Fibroblast of lung (primary cell): ENCODE measurements at places on chromosomes 5 and 9. TPM values are rescaled to one million over a fixed set of nuclear protein-coding genes. Genes with fewer than 3 reads are reported as not detected.

GRCh38 chr9:93057703-93058354 is 672 bp upstream of the SUSD3 start:
- no peak for DNase-seq

GRCh38 chr9:89635816-89636215 is 31.0 kb downstream of the GADD45G start:
- DNase-seq = peak; percentile 81

DNA sequence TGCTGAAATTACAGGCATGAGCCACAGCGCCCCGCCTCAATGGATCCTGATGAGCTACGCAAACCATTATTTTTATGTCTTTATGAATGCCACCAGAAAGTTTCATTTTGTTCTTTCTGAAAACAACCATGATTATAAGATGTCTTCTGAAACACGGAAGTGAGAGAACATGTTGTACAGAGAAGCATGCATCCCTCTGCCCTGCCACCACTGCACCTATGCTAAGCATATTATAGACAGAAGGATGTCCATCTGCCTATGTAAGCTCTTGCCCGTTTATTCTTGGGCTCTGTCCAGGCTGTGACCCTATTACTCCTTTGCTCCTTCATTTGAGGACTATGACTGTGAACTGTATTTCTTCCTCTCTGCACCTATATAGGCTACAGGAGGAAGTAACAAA is 74.3 kb downstream of the GRAMD2B start:
- no peak for DNase-seq

- DNase-seq = no peak
Measured at GRCh38 chr9:20726144-20726543, 42.1 kb downstream of the FOCAD start.

GRCh38 chr9:2879803-2880202 is 35.9 kb upstream of the PUM3 start:
- no peak for DNase-seq

GRCh38 chr9:96009690-96010472 is 134.4 kb downstream of the ERCC6L2 start:
- DNase-seq = peak; percentile 43

DNA sequence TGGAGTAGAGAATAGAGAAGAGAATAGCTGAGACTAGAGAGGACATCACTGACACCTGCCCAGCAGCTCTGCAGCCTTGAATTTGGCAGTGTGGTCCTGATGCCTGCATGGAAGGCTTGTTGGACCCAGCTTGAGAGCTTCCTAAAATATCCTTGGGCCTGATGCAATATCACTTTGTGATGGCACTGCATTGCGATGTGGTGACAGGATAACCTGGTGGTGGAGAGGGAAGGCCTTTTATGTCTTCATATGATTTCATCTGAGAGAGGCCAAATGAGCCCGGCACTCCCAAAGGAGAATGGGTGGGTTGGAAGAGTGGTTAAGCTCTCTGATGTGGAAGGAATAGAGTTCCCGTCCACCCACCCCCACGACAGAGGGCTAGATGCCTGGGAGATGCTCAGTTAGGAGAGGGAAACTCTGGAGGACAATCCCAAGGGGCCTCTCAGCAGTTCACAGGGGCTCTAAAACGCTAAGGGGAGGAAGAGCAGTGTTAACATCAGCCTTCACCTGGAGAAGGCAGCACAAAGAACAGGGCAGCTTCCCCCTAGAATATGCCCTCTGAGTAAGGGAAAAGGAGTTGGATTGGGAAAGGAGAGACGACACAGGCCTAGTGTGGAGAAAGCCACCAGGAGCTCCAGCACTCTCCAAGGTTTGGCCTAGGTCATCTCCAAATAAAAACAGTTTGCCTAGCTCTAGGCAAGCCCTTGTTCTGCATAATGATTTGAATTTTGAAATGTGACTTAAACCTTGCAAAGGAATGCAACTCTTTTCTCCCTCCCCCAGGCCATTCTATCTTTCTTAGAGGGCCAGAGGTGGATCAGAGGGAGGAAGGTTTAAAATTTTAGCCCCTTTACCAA is 99.8 kb upstream of the SSBP2 start:
- DNase-seq = peak; percentile 40

- no peak for DNase-seq
Measured at GRCh38 chr9:13478639-13479038, 199.1 kb upstream of the MPDZ start.

DNA sequence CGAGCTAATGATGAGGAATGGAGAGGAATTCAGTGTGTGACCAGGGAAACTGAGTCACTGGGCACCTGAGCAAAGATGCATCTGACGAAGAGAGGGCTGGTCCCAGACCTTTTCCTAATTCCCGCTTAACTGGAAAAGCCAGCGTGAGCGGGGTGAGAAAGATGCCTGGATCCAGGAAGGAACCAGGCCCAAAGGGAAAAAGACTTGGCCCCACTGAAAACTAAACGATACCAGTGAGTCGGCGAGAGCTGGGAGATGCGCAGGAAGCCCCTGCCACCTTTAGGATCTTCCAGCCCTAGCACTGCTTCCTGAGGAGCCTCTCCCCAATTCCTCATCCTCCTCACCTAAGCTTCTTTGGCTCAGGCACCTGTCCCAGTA is 499 bp upstream of the FCHSD1 start:
- DNase-seq = no peak

DNA sequence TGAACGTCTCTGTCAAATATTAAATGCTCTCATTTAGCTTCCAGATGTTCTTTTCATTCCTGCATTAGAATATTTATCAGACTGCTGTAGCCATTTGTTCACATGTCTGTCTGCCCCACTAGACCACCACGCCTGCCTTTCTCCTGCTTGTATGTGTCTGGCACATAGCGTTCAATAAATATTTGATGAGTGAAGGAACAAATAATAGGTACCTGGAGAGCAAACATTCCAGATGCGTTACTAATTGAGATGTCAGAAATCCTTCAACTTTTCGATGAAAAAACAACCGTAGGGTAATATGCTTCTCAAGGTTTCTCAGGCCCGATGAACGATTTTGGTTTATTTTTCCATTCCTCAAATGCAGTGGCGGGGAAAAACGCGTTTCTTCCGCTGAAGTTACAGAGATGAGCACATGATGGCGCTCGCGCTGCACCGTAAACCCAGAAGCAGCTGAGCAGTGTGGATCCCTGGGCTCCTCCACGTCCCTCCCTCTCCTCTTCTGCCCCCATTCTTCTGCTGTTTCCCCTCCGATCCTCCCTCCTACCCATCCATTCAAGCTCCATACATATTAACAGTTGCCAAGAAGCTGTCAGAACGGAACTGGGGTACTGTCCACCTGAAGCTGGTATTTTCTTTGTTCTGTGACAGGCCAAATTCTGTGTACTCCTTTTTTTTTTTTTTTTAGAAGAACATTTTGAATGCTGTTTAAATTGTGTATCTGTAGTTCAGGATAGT is 245.4 kb downstream of the MPDZ start:
- DNase-seq = peak; percentile 56

- no peak for DNase-seq
Measured at GRCh38 chr5:134000696-134001453, 3.9 kb downstream of the VDAC1 start.

GRCh38 chr9:35318741-35319140 is 156.9 kb downstream of the UNC13B start:
- no peak for DNase-seq

GRCh38 chr5:155434267-155434666 is 420.7 kb downstream of the KIF4B start:
- DNase-seq = no peak

DNA sequence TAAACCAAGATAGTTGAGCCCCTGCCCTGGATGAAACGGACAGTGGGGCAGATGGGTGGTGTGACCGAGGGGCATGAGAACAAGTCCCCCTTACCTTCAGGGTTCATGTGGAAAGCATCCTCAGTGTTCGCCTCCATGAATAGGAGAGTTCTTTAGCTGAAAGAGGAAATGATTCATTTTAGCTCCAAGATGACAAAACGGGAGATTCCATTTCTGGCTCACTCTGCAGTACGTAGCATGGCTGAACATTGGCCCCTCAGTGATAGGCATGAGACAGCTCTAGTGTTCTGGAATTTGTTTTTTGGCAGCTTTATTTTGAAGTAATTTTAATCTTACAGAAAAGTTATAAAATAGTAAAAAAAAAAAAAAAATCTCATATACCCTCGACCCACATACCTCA is 70.2 kb upstream of the AGXT2 start:
- DNase-seq = peak; percentile 29

- no peak for DNase-seq
Measured at GRCh38 chr5:154493274-154493673, 15.2 kb upstream of the HAND1 start.

GRCh38 chr5:111774525-111774924 is 17.5 kb upstream of the NREP start:
- peak; percentile 61 for DNase-seq

DNA sequence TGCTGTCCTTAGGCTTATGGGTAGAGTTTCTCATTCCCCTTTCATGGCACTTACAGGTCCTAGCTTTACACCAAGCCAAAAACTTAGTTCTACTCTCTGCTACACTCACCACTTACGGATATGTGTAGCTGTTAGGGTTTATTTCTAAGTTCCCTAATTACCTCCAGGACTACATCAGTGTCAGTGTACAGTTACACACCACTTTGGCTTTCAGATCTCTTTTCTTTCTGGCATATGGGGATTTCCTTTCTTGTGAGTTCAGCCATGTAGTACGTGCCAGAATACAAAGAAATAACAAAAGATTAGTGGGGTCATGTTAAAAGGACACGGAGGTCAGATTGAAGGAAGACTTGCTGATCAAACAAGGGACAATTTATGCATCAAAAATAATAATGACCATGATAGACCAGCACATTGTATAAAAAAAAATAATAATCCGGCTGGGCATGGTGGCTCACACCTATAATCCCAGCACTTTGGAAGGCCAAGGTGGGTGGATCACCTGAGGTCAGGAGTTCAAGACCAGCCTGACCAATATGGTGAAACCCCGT is 41.8 kb downstream of the LYRM7 start:
- DNase-seq = no peak

DNA sequence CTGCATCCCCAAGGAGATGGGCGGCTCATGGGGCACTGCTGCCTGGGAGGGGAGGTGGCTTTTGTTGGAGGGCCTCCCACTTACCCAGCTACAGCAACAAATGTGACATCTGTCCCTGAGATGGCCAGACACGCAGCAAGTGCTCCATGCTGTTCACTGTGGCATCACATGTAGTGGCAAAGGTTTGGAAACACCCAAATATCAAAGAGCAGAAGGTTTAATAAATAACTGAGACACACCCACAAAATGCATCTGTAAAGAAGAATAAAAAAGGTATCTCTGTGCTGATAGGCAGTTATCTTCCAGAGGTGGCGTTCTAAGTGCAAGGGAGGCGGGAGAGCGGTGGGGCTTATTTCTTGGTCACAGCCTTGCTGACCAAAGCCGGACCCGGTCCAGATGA is 23.3 kb upstream of the CLPTM1L start:
- no peak for DNase-seq

GRCh38 chr5:160507221-160507721 is 85.6 kb downstream of the PTTG1 start:
- DNase-seq = peak; percentile 7

GRCh38 chr5:75226916-75227315 is 9.8 kb downstream of the ANKRD31 start:
- DNase-seq = no peak

DNA sequence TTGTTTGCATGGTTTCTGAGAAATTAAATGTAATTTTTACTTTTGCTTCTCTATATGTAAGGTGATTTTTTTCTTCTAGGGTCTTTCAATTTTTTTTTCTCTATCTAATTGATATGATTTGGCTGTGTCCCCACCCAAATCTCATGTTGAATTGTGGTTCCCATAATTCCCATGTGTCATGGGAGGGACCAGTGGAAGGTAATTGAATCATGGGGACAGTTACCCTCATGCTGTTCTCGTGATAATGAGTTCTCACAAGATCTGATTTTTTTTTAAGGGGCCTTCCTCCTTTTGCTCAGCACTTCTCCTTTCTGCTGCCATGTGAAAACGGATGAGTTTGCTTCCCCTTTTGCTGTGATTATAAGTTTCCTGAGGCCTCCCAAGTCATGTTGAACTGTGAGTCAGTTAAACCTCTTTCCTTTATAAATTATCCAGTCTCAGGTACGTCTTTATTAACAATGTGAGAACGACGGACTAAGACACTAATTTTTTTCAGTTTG is 150.8 kb downstream of the MTRR start:
- DNase-seq = no peak

GRCh38 chr9:23669776-23670175 is 156.3 kb downstream of the ELAVL2 start:
- no peak for DNase-seq

- DNase-seq = no peak
Measured at GRCh38 chr9:136965771-136966484, 11.4 kb upstream of the PTGDS start.

- DNase-seq = no peak
Measured at GRCh38 chr9:33799928-33800704, 4.8 kb downstream of the PRSS3 start.

DNA sequence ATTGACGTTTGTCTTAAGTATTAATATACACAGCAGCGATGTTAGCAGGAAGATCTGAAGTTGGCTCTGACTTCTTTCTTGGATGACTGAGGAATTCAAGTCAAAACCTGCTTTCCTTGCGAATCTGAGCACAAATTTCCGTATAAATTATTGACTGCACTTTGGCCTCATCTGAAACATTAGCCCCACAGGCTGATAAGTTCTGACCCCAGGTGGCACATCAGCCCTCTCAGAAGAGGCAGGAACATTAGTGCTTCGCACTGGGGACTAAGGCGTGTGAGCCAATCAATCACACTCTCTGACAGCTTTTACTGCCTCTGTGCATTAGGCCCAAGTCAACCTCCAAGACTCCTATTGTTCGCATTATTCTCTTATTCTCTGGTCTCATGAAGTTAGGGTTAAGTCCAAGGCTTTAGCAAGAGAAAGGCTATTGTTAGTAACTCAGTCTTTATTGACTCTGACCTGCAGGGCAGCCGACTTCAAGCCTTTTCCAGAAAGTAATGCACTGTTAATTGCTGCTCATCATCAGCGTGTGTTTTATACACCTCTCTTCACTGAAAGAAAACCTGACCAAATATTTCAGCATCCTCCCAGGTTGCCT is 84.2 kb downstream of the ZNF608 start:
- no peak for DNase-seq

DNA sequence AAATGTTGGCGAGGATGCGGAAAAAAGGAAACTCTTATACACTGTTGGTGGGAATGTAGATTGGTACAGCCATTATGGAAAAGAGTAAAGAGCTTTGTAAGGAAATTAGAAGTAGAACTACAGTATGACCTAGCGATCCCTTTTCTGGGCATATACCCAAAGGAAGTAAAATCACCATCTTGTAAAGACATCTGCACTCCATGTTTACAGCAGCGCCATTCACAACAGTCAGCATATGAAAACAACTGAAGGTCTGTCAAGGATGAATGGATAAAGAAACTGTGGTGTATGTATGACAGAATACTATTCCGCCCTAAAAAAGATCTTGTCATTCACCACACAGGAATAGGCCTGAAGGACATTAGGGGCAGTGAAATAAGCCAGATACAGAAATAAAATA is 27.7 kb upstream of the SLC25A51 start:
- DNase-seq = no peak

ADAMTS16 gene
- polyA plus RNA-seq = 0.06 and 0.40 TPM in 2 replicates

PRR16 gene
- 41.8 and 44.6 TPM in 2 replicates for polyA plus RNA-seq

RPL37 gene
- polyA plus RNA-seq = 881 and 1,185 TPM in 2 replicates

OTP gene
- not detected in 2 replicates for polyA plus RNA-seq

ACOT12 gene
- 1.1 and 4.3 TPM in 2 replicates for polyA plus RNA-seq

DNAI1 gene
- not detected in 2 replicates for polyA plus RNA-seq
